Activated naive CD4-positive, alpha-beta T cell treated with anti-CD3 and anti-CD28 coated beads for 36 hours (primary cell): ENCODE measurements at places on chromosomes 2 and 18.

- DNase-seq: no peak
These were observed 344.6 kb upstream of the ACVR2A start for GRCh38 chr2:147500229-147500628.

DNA sequence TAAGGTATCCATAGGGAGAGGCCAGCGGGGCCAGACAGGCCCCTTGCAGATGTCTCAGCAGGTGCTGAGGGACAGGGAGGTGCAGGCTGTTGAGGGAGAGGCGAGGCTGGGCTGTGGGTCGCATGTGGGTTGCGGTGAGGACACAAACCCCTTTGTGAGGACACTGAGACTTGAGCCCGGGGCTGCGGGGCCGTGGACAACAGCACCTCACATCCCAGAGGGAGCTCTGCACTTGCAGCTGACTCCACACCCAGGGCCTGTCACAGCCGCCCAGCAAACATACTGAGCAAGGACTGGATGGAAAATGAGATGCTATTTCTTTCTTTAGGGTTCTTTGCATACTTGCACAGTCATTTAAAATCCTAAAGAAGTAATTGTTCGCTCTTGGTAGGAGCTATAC is 95.3 kb upstream of the NFATC1 start:
- no peak for DNase-seq

DNA sequence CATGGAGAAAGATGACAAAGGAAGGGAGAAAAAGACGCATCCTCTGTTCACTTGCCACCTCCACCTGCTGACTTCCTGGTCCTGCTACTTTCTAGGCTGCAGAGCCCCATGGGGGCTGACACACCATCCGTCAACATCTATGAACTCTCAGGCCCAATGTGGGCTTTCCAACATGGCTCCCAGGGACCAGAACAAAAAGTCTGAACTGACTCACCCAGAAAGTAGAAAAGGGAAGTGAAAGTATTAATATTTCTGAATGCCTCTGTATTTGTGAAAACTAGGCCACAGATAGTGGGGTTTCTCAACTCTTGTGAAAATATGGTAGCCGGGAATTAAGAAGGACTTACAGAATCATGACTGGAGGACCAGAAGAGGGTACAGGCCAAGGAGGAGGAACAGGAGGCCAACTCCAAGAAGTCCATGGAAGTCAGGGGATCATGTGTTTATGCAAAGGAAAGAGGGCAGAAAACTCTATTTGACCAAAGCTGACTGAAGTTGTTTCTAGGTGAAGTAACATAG is 123.1 kb upstream of the CAB39 start:
- peak; percentile 61 for DNase-seq

- DNase-seq: no peak
These were observed 20.2 kb upstream of the ADAM23 start for GRCh38 chr2:206423147-206423546.

- no peak for DNase-seq
These were observed 80.9 kb downstream of the SH3RF3 start for GRCh38 chr2:109209941-109210340.
